ENCODE measurements at places on chromosomes 4 and X. TPM values are rescaled to one million over a fixed set of nuclear protein-coding genes. Genes with fewer than 3 reads are reported as not detected.

- DNase-seq: no peak
These were observed 233.4 kb upstream of the ANXA3 start for GRCh38 chr4:78318126-78318525.

DNA sequence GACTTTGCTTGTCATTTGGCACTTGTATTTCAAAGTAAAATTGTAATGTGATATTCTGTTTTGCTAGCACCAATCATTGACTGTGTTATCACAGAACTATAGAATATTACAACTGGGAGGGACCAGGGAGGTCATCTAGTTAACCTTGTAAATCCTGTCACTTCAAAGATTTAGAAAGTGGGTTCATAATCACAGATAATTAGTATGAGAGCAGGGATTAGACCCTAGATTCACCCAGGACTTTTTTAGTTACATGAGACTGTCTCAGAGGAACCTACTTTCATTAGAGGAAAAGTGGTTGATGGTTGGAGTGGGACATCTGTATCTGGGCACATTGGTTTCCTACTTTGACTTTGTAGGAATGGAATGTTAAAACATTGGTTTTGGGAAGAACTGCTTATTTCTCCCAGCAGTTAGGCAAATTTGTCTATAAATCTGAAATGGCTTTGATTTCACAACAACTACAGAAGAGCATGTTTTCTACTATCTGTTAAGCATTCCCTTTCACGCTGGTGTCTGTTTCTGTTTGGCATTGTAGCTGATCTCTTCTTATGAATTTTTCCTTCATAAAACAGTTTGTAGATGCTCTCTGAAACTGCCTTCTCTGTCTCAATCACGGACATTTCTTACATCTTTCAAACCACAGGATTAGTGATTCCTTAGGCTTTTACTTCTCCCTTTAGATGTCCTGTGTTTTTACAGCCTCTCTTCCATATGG lies 144.1 kb downstream of the DIPK2B start:
- DNase-seq: no peak

GRCh38 chrX:138150709-138151108 lies 560.8 kb downstream of the FGF13 start:
- no peak for DNase-seq

- no peak for DNase-seq
These were observed 113.3 kb upstream of the ATP6AP2 start for GRCh38 chrX:40467454-40467853.

GRCh38 chr4:120156120-120156718 lies 89.6 kb upstream of the MAD2L1 start:
- no peak for DNase-seq

DNA sequence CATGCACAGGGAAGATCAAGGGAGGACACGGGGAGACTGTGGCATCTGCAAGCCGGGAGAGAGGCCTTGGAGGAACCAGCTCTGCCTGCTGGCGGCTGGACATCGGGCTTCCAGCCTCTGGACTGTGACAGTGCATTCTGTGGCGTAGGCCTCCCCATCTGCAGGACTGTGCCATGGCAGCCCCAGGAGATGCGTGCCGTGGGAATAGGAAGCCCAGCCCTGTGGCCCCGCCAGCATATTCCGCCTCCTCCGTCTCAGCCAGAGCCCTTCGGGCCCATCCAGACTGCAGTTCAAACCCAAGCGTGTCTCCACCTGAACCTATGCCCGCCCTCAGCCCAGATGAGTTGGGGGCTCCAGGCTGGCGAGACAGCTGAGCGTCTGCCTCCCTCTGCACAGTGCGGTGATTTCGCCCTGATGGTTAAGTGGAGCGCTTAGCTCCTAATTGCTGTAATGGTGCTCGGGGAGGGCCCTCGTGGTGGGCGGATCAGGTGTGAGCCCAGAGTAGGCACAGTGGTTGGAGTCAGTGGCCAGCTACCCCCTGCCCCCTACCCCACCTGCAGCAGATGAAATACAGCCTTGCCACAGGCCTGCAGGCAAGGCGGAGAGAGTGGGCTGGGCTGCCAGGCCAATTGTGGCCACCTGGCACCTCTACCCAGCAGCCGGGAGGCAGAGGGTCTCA lies 133.9 kb downstream of the HMX1 start:
- DNase-seq: no peak

DNA sequence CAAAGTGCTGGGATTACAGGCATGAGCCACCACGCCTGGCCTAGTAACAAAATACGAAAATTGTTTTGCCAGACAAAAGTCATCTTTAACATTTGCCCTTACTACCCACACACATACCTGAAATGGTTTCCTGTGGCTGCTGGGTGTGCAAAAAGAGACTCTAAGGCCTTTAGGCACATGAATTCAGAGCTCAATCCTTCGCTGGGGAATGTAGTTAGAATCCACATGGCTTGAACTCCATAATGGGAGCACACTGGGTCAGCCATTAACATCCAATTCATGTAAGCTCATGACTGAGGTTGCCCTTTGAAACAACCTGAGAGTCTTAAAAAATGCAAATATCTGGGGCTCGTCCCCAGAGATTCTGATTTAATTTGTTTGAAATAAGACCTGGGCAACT lies 87.8 kb downstream of the HPGD start:
- no peak for DNase-seq

- no peak for DNase-seq
These were observed 189.0 kb upstream of the HCCS start for GRCh38 chrX:10922159-10922558.

GRCh38 chrX:16934185-16934584 lies 12.3 kb upstream of the REPS2 start:
- DNase-seq: no peak

GRCh38 chrX:109463784-109464183 lies 18.1 kb downstream of the GUCY2F start:
- DNase-seq: no peak

- no peak for DNase-seq
These were observed 428.9 kb downstream of the EPHA5 start for GRCh38 chr4:65241257-65241997.

DNA sequence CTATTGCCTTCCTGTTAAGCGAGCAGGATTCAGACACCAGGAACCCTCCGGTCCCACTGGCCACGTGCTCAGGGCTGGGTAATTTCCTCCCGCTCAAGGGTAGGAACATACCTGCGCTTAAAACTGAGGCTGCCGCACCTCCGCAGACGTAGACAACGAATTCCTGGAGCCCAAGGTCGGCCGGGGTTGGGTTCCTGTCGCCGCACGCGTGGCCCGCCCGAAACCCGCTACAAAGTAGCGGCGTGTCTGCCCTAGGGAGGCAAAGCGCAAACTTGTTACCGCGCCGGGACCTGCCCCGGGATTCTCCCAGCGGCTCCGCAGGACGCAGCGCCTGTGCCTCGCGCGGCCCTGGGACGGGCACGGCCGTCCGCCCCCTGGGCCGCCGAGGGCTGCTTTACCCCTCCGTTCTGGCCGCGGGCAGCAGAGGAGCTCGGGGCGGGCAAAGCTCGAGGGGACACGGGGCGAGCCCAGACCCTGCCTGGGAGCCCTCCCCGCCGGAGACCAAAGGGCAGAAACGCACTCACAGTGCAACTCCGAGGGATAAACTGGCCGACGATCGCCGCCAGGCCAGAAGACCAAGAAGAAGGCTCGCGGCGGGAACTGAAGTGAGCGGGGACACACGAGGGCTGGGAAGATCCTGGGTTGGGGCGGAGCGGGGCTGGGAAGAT lies at the start of gene ERVMER34-1:
TSS of gene ERVMER34-1 (minus strand) at position 607 of the 668 bp plus-strand sequence. CDS start 5,905 bp downstream, outside the sequence.
- DNase-seq: no peak

DNA sequence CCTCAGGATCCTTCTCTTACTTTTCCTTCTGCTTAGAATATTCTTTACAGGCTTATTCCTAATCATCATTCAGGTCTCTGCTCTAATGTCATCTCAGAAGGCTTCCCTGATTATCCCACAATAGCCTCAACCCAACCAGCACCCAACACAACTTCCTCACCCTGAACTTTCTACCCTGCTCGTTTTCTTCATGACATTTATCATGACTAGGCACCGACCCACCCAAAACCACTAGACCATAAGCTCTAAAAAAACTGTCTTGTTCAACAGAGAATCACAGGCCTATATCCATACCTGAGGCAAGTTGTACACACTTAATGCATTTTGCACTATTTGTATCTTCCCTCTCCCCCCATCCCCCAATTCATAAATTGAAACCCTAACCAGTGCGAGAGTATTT lies 95.3 kb downstream of the SH3RF1 start:
- no peak for DNase-seq

PWWP3B gene
- total RNA-seq: not detected

F11 gene
- not detected for total RNA-seq

ZC4H2 gene
- total RNA-seq: 6.5 TPM

GJB1 gene
- total RNA-seq: not detected

CXCL3 gene
- total RNA-seq: 0.31 TPM

ATP2B3 gene
- not detected for total RNA-seq

GAGE2A gene
- total RNA-seq: not detected

SLITRK4 gene
- total RNA-seq: not detected

GALNTL6 gene
- total RNA-seq: not detected
